Left renal pelvis (tissue), 4 donors: ENCODE measurements at places on chromosomes 6 and 20. TPM values are rescaled to one million over a fixed set of nuclear protein-coding genes. Genes with fewer than 3 reads are reported as not detected.

DNA sequence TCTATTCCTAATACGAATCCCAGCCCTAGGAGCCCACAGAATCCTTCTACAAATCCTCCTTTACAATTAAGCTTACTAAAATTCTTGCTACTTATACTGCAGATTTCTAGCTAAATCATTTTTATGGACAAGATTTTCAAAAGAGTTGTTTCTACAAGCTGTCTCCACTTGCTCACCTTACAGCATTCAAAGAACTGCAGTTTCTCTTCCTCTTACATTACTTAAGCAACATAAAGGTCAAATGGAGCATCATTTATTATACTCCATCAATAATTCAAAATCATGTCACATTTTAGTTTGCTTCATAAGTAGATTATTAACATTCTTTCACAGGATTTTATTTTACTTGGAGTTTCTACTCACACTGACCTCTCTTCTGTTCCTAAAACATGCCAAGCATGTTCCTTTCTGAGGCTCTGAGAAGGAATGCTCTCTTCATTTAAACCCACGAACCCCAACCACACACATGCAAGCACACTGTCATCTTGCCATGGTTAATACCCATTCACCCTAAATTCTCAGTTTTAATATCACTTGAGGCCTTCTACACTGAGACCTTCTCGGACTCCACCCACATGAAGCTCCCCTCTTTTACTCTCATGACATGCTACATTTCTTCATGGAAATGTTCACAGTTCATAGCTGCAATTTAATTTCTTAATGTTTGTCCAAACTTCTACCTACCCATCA is 388.2 kb downstream of the TBC1D32 start:
- DNase-seq = no peak

DNA sequence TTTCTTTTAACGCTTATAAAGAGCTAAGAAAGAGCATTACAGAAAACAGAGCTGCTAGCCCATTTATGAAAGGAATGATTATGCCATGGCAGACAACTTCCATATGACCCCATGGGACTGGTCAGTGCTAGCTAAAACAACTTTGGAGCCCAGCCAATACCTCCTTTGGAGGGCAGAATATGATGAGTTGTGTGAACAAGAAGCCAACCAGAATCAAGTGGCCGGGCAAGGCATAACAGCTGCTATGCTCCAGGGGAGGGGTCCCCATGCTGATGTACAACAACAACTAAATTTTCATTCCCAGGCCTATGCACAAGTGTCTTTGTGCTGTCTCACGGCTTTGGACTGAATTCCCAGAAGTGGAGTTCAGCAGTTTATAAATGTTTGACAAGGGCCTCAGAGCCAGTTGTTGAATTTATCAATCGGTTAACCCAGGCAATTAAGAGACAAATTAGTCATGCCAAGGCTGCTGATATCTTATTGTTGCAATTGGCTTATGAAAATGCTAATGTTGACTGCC is 65.0 kb upstream of the ASCC3 start:
- DNase-seq = no peak

Gene F13A1
- 18.2 TPM for polyA plus RNA-seq

Gene MRPS18A
- polyA plus RNA-seq = 45.2 TPM

Gene CEP85L
- polyA plus RNA-seq = 9.9 TPM

DNA sequence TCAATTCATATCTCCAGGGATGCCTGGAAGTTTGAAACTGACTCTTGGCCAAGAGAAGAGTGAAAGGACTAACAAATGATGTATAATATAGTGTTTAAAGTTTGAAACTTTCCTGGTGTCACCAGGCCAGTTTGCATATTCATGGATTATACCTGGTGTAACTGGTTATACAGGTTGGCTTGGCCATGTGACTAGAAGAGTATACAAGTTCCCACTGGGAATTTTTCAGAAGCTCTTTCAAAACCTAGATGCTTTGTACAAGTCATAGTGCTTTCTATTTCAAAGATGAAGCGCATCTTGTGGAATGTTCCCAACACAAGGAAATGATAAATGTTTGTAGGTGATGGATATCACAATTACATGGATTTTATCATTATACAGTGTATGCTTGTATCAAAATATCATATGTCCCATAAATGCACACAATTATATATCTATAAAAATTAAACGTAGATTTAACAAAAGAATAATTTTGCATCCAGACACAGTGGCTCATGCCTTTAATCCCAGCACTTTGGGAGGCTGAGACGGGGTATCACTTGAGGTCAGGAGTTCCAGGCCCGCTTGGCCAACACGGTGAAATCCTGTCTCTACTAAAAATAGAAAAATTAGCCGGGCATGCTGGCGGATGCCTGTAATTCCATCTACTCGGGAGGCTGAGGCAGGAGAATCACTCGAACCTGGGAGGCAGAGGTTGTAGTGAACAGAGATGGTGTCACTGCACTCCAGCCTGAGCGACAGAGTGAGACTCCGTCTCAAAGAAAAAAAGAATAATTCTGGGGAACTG is 1420.2 kb downstream of the GRIK2 start:
- DNase-seq = no peak

DNA sequence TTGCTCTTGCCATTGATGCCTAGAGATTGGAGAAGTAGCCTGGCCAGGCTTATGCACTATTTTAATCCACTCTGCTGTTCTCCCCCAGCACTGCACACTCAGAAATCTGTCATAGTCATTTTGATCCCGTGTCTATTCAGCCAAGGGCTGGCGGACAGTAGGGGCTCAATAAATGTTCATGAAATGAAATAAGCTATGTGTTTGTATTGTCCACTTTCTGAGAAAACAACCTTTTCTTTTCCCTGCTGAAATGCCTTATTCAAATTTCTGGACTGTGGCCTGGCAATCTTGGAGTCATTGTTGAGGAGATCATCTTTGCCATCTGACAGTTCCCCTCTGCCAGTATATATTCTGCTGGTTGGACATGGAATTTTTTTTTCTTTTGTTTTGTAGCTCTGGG is 550.4 kb upstream of the MAP3K7 start:
- DNase-seq = no peak

DNA sequence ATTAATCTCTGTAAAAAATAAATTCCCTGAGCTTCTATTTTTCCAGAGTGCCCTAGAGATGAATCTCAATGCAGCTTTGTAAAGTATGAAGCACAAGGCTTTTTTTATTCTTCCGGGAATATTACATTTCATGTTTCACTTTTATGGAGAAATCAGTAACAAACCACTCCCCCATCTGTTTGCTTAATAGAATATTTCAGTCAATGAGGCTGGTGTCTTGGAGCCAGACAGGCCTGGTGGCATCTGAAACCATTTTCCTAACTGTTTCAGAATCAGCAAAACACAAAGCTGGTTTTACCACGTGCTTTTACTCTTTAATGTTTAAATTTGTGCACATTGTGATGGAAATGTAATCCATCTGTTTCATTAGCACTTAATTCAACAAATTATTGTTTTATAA is 400.8 kb upstream of the HSF2 start:
- no peak for DNase-seq

GRCh38 chr6:116280933-116281316 is 1.2 kb upstream of the TSPYL1 start:
- DNase-seq = no peak

GRCh38 chr6:48100588-48100895 is 10.5 kb downstream of the PTCHD4 start:
- DNase-seq = no peak

DNA sequence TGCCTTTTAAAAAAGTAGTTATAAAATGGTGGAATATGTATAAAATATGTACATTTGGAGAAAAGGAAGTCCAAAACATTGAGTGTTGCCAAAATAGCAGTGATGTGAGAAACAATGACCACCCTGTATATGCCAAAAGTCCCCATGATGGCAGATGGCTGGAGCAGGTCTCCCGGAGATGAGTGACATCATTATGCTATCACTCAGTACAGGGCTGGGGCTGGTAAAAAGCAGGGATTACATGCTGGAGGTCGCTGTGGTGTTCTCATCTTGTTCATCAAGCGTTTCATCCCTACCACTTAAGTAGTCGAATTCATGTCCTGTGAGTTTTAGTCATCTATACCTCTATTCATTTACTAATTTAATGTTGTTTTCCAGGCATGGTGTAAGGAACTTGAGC is 315.3 kb upstream of the SLC35B3 start:
- no peak for DNase-seq

Gene NFKBIL1
- polyA plus RNA-seq = 19.7 TPM

DNA sequence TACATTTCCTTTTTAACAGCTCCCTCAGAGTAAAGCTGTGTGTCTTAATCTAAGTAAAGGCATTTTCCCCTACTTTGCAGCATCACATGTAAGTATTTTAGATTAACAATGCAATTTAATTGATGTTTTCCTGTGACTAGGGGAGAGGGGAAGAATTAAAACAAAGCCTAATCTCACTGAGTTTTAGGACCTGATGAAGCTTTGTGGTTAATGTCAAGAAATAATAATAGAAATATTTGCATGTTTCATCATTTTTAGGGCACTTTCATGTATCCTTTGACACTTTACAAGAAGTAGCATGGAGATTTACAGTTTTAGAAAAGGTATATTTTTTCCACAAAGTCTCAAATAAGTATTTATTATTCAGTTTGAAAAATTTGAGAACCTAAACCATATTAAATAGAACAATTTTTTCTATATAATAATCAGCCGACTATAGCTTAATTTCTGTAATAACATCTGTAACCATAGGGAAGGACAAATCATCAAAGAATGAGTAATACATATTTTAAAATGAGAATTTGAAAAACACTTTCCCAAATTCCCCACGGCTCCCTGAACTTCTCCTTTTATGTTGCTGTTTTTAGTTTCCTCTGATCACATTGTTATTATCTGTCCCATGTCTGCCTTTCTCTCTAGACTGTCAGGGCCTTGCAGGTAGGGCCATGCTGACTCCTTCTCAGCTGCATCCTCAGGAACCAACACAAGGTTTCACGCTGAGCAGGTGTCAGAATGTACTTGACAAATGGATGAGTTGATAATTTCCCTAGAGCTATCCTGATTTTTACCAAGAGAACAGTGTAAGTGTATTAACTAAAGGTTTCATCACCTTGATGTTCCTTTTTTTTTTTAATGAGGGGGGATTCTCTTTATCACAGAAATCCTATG is 338.1 kb downstream of the SYNE1 start:
- DNase-seq = no peak

DNA sequence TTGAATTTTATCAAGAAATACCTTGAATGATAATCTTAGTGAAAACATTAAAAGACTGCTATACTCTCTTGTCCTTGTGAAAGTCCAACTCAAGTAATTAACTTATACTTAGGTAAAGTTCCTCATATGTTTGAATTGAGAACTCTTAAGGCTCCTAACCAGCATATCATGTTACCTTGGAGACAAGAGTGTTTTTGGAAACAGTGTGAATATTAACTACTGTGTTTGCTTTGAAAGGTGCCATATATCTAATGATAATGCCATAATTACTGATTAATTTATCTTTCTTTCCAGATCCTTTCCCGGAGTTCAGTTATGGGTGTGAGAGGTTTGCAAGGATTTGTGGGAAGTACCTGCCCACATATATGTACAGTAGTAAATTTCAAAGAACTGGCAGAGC is 10.5 kb downstream of the FAM120B start:
- DNase-seq = no peak
